ENCODE measurements at places on chromosomes 2 and 18.

- no peak for DNase-seq
These were observed 13.9 kb downstream of the MOB1A start for GRCh38 chr2:74164761-74165160.

DNA sequence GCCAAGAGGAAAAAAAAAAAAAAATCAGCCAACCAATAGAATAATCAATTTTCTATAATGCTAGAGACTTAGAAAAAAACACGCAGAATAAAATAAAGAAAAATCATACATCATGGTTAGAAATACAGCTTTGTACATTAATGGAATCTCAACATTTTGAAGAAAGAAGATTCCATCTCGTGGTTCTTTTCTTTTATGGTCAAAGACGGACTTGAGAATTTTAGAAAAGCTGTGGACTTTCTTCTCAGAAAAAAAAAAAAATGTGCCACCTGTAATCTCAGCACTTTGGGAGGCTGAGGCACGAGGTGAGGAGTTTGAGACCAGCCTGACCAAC lies 41.8 kb upstream of the ATIC start:
- DNase-seq = no peak

DNA sequence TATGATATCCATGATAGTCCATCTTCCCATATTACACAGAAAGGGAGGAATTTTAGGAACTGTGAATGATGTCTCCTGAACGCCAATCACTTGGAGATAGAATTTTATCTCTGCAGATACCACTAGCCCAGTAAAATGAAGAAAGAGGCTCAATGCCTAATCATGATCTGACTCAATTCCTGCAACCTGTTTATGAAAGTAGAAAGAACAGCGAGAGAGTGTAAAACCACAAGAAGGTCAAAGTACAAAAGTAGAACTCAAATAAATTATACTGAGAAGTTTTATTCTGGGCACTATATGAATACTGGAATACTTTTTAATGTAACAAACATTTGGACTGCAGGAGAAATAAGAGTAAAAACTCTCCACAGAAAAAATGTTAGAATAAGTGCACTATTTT lies 892.1 kb upstream of the DDX18 start:
- DNase-seq = no peak

DNA sequence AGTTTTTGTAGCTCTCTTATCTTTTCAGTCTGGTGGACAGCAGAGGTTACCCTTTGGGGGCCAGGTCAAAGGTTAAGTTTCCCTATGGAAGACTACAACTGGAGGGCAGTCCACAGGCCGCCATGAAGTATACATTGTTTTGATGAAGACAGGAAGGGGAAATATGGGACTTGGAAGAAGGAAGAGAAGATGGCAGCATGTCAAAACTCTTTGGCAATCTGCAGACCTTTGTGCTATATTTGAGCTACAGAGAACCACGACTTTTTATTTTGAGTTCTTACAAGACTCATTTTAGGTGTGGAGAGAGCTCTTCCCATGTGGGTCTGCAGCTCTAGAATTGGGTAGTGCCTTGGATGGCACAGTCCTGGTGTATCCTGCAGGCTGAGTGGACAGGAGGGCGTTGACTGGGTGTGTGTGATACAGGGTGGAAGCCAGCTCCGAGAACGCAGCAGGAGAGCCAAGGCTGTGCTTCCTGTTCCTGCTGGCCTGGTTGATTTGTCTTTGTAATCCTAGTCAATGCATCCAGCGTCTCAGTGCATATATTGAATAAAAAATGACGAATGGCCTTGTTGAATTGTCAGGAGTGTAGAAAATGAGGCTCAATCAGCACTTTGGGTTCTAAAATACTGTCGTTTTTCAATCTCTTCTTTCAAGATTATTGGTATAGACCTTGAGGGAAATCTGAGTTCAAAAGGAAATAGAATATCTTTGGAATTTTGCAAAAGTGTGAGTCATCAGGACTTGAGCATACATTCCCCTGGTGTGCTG lies 11.5 kb downstream of the ITGA6 start:
- no peak for DNase-seq

- DNase-seq = no peak
These were observed 22.6 kb upstream of the ITGB6 start for GRCh38 chr2:160222546-160223283.

DNA sequence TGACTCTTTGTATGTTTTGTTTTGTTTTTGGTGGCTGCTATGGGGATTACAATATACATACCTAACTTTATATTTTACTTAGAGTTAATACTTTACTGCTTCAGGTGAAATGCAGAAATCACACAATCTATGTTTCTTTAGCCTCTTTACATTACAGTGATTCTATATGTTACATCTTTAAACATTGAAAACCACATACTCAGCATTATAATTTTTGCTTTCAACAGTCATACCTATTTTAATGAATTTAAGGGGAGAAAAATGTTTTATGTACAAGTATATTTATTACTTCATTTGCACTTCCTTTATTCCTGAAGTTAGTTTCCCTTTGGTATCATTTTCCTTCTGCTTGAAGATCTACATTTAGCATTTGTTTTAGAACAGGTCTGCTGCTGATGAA lies 23.1 kb downstream of the FAM117B start:
- DNase-seq = no peak

DNA sequence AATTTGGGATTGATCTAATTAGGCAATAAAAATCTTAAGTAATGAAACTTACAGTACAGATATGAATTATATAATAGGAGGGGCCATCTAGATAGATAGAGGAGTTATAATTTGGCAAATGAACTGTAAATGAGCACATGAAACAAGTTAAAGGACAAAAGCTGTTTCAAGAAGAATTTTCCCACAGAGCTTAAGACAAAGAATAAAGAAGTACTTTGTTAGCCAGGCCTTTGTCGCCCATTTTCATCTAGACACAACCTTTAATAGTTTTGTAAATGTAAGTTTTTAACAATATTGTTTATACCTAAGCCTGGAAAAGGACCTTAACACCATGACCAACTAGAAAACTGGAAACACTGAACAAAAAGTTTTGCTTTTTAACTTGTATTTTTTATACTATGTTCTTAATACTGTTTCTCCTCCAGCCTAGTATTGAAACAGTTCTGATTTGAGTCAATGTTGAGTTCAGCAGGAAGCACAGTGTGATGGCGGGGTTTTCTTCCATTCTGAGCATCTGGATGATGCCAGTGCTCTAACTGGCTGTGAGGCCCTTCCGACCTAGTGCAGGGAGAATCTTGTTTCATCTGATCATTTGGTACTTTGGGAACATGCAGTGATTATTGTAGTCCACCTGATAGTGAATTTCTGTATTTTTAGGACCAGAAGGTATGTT lies 37.6 kb downstream of the FARP2 start:
- no peak for DNase-seq

DNA sequence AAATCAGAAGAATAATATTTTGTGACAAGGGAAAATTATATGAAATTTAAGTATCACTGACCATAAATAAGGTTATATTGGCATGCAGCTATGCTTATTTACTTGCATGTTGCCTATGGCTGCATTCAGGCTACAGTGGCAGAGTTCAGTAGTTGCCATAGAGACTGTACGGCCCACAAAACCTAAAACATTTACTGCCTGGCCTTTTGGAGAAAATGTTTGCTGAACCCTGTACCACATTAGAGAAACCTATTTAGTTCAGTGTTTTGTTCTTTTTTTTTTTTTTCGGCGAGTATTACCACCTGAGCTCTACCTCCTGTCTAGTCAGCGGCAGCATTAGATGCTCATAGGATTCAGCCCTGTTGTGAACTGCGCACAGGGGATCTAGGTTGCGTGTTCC lies 163.7 kb downstream of the MCFD2 start:
- no peak for DNase-seq

DNA sequence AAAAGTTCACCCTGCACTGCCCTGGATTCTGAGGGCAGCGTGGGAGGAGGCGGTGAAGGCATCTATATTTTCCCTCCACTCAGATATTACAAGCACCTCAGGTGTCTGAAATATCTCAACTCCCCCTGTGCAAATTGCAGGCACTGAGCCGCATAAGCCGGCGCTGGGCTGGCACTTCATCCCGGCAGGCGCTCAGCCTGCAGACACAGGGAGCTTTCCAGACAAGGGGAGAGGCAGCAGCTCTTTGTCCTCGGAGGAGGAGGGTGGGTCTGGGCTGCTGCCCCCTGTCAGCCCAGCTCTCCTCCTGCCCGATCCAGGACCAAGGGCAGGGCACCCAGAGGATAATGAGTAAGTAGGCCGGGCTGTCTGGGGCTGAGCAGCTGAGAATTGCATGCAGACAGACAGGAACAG lies 189.3 kb upstream of the MYT1L start:
- DNase-seq = no peak

DNA sequence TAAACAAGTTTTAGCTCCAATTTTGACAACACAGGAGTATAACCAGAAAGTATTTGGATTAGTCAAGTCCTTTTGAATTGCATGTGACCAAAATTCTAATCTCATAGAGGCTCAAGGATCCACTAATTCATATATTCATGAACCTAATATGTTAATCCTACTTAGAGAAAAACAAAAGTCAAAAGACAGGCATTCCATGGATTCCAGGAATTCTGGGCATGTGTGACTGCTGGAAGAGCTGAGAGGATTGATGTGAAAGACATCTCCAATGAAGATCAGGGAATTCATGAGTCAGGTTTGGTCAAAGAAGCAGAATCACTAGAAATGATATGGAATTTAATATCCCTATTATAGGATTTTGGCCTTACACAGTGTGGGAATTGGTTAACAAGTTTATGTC lies 1494.6 kb upstream of the DDX18 start:
- no peak for DNase-seq

GRCh38 chr2:230915319-230915718 lies 9.7 kb downstream of the GPR55 start:
- no peak for DNase-seq

DNA sequence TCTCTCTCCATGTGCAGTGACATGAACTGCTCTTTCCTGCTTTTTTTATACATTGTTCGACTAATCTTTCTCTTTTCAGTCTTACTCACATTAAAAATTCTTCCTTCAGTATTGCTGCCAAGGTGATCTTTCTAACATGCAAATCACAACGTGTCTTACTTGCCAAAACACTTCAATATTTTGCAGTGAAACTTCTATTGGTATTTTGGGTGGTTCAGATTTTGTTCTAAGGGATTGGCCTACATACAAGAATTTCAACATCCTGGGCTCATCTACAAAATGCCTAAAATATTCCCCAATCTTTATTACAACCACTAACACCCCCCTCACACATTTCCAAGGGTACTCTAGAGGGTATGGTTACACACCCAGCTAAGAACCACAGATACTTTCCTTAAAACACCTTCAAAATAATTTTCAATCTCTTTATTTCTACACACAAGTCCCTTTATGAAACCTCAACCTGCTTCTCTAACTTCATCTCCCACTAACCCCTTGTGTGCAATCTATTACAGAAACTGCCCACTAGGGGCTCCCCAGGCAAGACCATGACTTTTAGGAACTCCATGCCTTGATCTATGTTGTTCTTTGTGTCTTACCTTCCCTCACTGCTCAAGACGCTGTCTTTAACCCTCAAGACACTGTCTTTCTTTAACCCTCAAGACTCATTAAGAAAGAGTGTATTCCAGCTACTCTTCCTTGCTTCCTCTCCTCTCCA lies 50.9 kb downstream of the COL3A1 start:
- no peak for DNase-seq

DNA sequence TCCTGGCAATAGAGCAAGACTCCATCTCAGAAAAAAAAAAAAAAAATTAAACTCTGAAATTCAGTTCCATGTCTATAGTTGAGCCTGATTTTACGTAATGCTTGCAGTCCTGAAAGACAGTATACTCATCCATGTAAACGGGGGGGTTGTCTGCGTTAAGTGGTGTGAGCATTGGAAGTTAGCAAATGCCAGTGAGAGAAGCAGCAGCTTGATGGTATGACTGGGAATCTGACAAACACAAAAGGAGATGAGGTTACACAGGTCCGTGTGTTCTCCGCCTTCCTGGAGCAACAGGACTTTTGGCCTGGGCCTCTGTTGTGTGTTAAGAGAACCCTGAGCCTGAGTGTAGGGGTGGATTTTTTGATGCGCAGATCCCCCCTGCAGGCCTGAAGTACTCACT lies 82.9 kb downstream of the PRKCE start:
- no peak for DNase-seq

DNA sequence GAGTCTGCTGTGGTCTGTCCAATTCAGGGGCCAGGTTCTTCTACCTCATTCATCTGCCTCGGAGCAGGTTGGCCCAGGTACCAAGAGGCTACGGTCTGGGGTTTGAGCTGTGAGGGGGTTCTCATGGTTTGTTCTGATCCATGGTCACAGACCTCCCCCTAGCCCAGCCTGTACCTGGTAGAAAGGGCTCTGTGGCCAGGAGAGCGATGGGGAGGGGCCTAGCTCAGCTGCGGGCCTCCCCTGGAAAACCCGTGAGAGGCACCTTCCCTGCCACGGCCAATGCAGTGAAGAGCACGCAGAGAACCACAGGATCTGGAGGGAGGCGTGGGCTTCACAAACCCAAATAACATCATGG lies 19.6 kb upstream of the ALLC start:
- no peak for DNase-seq

- no peak for DNase-seq
These were observed 22.6 kb upstream of the SULT1C3 start for GRCh38 chr2:108217211-108217610.

- DNase-seq = no peak
These were observed 420.9 kb upstream of the KCNH7 start for GRCh38 chr2:163259489-163259888.

- no peak for DNase-seq
These were observed 27.7 kb downstream of the EIF2AK3 start for GRCh38 chr2:88599527-88599926.

DNA sequence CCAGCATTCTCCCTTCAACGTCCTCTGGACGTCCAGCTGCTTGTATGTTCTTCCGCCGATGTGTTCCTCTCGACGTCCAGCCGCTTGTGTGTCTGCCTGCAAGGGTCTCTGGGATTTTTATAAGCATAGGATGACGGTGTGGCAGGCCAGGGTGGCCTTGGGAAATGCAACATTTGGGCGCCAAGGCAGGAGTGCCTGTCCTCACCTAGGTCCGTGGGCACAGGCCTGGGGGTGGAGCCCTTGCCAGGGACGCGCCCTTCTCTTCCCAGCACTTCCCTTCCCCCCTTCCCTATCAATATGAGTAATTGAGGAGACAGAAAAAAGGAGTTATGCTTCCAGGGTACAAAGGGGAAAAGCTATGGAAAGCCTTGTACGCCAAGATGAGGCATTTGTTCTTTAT lies 6.4 kb downstream of the NLRC4 start:
- DNase-seq = no peak

DNA sequence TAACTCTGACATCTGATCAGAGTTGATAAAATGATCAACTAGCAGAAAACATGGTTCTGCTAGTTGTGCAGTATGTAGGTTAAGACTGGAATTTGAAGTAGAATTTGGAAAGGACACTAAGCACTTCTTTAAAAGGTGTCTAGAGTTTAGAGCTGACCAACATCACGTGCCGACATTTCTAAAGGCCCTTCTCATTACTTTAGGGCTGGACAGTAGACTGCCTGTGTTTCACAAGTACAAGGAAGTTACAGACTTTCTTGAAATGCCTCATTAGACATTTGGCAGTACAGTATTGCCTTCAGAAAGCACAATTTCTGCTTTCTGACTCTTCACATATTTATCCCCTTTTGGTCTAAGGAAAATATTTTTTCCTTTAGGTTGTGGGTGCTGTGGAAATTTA lies 255.3 kb downstream of the ZNF385B start:
- DNase-seq = no peak
